Daoy (cell line): ENCODE measurements at places on chromosomes 4 and X.

DNA sequence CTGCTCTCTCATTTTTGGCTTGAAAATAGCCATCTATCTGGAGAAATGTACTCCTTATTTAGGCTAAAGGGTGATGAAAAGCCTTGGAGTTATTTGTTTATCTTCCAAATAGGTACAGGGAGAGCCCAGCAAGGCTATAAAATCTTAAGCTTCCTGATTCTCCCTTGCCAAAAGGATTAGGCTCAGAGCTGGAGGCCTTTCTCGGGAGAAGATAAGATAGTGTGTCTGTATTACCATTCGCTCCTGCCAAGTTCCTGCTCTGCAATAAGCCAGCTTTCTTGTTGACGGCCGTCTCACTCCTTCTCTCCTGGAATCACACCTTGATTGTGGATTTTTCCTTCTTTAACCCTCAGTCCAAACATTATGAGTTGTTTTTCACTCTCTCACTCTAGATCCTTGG is 171.8 kb upstream of the TTC29 start:
- no peak for DNase-seq

- DNase-seq, result no peak
Observed at GRCh38 chr4:142085513-142086292, 449.3 kb downstream of the IL15 start.

DNA sequence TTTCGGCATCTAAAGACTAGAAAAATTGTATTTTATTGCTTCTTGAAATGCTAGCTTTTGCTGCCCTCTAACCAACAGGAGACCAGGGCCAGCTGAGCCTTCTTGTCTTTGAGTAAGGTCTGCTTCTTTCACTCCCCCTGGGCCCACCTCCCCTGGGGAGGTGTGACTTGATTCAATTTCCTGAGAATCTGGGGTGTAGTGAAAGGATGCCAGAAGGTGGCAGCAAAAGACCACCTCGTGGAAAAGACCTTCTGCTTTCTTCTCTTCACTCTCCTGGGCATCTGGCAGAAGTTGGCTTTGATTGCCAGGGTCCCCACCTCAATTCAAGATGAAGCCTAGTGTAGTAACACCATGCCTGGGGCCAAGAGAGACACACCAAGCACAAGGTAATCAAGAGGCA is 96.5 kb upstream of the MAOA start:
- DNase-seq, result peak; percentile 15

DNA sequence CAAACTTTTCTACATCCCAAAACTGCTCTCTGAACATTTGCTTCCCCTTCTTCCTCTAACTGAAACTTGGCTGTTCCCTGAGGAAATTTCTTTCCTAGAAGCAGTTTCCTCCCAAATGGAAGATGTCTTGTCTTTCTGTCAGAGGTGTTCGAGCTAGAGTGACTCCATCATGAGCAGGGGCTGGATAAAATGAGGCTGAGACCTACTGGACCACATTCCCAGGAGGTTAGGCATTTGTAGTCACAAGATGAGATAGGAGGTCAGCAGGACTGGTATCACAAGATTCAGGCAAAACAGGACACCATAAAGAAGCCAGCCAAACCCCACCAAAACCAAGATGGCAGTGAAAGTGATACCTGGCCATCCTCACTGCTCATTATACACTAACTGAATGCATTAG is 35.8 kb upstream of the PGRMC2 start:
- DNase-seq, result no peak

- DNase-seq, result no peak
Observed at GRCh38 chr4:158995965-158996364, 106.9 kb upstream of the RAPGEF2 start.

DNA sequence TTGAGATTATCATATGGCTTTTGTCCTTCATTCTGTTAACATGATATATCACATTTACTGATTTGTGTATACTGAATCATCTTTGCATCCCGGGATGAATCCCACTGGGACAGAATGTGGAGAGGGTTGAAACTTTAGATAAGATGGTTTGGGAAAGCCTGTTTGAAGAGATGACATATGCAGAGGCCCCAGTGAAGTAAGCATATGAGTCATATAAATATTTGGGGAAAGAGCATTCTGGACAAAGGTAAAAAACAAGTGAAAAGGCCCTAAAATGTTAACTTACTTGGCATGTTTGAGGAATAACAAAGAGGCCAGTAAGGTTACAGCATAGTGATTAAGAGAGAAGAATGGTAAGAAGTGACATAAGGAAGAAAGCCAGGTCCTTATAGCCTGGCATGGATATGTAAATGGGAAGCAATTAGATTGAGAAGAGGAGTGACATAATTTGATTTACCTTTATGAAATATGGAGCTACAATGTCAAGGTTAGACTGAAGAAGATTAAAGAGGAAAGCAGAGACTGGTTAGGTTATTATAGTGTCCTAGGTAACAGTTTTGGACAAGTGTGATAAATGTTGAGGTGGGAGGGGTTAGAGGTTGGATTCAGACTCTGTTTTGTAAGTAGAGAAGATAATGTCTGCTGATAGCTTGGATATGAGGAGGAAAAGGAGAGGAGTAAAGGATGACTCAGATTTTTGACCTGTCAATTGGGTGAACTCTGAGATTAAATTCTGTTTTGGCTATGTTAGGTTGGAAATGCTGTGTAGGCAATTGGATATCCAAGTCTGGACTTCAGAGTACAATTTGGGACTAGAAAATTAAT is 54.6 kb upstream of the DRP2 start:
- no peak for DNase-seq

DNA sequence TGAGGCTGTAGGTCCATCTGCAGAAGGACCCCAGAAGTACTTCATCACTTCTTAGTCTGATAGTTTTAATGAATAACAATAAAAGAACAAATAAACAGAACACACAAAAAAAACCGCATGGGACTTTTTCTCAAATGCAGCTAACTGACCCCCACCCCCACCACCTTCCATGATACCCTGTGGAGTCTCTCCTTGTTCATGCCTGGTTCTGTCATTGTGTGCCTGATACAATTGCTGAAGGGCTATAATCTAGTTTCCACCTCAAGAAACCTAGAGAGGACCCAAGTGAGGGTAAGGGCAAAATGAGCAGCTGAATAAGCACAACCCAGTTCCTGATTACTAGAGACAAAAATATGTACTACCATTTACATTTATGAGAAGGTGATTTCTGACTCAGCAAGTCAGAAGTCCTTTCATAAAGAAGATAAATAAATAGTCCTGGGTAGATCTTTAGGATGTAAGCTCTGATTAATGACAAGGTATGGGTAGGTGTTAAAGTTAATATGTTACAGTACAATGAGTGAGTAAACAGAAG is 155.1 kb downstream of the TMA16 start:
- no peak for DNase-seq

- DNase-seq, result peak; percentile 5
Observed at GRCh38 chrX:23403849-23404248, 69.2 kb downstream of the PTCHD1 start.

DNA sequence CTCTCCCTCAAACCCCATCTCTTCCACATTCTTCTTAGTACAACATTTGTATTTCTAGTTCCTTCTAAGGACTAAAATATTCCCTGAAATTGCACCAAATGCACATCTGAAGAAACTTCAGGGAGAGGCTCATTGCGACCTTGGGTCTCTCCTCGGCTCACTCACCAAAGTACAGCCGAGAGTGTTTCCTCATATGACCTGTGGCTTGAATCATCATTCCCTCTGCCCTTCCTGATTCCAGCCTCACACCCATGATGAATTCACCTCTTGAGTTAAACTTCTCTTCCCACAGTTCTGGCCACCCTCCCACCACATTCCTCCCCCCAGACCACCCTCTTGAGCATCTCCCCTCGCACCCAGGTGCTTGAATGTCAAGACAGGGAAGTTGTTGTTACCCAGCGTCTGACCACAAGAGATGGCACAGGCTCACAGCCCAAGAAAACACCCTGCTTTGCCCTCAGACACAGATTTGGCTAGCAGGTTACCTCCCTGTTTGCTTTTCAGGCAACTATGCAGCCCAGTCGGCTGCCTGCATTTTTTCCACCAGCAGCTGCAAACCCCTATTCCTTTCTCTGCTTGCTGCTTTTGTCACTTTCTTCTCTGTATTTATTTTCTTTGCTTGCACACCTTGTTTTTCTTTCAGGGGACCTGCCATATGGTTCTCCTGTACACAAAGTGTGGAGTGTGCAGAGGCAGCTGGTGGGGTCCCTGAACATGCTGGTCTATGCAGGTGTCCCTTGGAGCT is 214.8 kb downstream of the SPATA18 start:
- no peak for DNase-seq

GRCh38 chr4:40822420-40823166 is 72.8 kb downstream of the NSUN7 start:
- DNase-seq, result no peak

DNA sequence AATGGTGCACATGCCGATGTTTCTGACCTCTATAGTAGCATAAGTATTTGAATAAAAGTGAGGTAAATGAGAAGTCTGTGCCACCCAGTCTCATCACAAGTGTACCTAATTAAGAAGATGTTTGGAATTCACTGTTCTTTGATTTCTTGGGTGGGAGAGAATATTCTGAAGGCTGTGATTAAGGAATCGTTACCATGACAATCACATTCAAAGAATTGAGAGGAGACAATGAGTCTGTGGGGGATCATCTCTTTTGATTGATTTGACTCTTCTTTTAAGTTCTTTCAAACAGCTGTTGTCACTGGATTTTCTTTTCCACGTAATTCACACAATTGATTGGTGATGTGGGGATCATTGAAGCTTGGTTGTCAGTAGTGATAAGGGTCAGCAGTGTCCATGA is 18.1 kb downstream of the FHL1 start:
- no peak for DNase-seq

DNA sequence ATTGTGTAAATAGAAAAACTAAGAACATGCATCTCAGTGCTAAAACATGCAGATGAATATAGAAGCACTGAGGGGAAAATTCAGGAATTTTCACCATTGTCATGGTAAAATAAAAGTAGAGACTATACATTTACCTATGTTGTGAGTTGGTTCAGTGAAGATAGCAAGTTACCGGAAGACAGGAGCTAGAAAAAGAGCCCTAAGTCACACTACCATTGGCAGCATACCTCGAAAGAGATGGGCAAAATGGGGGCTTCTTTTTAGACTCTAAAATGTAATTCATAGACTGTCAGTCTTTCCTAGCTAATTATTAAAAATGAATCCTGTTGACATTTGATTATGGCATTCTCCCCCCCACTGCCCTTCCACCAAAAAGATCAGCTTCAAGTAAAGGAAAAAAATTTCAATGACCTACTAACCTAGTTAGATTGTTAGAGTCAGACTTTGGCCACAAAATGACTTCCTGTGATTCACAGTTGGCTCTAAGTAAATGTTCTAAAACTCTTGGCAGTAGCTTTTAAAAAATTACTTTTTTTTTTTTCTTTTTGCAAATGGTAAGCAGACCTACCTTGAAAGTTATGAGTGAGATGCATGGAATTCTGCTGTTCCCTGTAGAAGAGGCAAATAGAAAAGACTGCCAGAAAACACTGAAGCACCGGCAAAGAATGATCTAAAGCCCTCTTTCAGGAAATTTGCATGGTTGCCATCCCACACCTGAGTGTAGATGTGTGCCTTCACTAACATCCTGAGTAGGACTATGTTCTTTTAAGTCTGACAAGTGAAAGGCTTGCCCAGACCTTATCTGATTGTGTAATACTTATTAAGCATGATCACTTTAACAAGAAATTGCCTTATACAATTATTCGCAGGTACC is 26.4 kb upstream of the ARSJ start:
- DNase-seq, result peak; percentile 36

GRCh38 chr4:111475001-111475400 is 670.3 kb upstream of the FAM241A start:
- DNase-seq, result peak; percentile 2

DNA sequence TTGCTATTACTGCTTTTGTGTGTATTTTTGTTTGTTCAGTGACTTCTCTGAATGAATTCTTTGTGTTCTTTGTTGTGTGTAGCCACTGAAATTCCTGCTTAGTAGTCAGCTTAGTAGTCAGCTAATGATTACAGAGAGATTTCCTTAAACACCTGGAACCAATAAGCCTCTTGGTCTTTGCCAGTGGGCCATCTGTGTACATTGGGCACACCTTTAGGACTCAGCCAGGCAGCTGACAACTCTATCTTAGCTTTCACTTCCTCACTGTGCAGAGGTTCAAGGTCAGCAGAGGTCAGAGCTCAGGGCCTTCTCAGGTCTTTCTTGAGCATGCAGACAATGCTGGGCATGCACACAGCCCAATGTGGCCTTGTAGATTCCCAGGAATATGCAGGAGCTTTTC is 59.3 kb downstream of the RWDD4 start:
- DNase-seq, result no peak

GRCh38 chr4:166957451-166957850 is 276.8 kb downstream of the SPOCK3 start:
- DNase-seq, result no peak

- DNase-seq, result no peak
Observed at GRCh38 chr4:3114377-3114776, 39.9 kb downstream of the HTT start.

DNA sequence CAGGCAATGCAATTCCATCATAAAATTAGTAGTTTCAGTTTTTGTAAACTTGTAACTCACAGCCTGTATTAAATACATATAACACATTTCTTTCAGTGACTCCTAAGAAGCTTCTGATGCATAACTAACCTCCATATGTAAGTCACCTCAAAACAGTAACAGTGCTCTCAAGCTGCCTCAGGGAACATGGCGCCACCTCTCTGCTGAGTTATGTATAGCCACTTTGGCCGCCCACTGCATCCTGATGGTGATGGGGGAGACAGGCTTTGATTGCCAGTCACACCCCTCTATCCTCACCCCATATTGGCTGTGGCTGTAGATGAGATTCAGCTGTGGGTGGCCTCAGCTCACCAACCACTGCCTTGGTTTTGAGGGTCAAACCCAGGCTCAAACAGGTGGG is 54.3 kb downstream of the LRBA start:
- peak; percentile 13 for DNase-seq

- no peak for DNase-seq
Observed at GRCh38 chrX:154696676-154697045, 43.3 kb upstream of the CTAG2 start.

DNA sequence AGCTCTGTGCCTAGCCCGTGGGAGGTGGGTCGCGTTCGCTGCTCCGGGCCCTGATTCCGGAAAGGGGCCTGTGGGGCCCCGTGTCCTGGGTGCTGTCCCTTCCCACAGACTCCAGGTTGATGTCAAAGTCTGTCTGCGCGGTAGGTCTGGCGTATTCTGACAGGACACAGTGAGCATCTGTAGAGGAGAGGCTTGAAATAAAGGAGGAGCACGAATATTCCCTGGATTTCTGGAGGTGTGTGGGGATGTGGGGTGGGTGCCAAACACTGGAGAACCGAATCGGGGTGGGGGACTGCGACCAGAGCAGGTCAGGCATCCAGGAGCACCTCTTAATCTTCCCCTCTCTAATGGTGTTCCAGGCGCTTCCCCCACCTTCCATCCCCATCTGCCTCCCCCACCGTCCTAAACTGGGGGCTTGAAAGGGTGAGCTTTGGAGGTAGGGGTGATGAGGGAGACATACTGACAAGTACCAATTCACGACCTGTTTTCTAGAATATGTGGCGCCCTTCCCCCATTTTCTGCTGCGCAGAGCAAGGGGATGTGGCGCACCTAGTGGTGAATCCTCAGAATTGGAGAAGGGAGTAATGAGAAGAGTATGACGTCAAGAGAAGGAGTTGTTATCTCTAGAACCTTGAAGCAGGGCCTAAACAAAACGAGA is 877 bp downstream of the GPRASP1 start:
- peak; percentile 8 for DNase-seq
